Nucleus accumbens (tissue), 56 donors: ENCODE measurements at places on chromosomes 2 and 18.

GRCh38 chr2:34419856-34420255, 820.8 kb upstream of the FAM98A start:
- DNase-seq, result no peak

DNA sequence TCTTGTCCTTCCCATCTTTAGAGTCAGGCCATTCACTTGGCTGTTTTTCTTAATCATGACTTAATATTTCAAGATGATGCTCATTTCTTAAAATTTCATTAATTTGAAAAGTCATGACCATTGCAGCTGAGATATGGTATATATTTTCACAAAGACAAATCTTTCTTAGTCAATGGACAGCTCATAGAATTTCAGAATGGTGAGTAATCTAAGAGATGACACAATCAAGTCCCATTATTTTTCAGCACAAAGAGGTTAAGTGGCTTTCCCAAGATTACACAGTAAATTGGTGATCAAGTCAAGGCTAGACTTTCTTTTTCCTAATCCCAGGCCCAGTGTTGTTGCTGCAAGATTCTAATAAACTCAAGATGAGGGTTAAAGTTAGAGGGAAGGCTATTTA, 34.4 kb upstream of the NT5C1B start:
- DNase-seq, result no peak

GRCh38 chr2:177405029-177405692, 12.6 kb downstream of the AGPS start:
- DNase-seq, result no peak

- no peak for DNase-seq
These were observed 7.5 kb downstream of the MOCOS start for GRCh38 chr18:36194600-36195315.

DNA sequence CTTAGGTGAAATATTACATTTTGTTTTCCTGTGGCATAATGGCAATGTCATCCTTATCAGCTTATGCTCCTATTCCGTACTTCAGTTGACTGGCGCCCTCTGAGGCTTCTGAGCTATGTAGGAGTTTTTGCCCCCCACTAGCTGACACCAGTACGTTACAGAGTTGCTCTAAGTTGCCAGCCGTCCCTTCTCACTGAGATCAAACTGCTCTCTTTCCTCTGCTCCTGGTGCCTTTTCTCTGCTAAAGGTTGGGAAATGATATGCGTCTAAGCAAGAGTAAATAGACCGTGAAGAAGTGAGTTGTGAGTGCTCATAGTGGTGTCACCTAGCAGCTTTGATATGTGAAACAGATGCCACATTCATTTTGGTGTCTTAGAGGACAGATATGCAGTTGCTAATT, 99.2 kb downstream of the RAPGEF4 start:
- DNase-seq, result no peak

DNA sequence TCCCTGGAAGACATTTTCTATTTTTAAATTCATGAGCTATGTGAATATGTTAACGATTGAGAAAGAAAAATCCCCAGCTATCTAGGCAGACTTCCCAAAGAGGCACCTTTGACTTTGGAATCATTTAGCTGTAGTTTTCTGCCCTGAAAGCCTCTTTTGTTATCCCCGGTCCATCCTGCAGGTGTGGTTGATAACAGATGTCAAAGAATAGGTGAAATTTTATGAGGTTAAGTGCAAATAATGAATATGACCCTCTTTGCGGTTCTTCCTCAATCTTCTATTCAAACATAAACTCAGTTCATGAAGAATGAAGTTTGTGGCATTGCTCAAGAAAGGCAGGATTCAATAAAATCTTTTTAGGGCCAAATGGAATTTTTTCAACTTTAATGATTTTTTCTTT, 51.6 kb upstream of the ATP8B1 start:
- DNase-seq, result no peak

DNA sequence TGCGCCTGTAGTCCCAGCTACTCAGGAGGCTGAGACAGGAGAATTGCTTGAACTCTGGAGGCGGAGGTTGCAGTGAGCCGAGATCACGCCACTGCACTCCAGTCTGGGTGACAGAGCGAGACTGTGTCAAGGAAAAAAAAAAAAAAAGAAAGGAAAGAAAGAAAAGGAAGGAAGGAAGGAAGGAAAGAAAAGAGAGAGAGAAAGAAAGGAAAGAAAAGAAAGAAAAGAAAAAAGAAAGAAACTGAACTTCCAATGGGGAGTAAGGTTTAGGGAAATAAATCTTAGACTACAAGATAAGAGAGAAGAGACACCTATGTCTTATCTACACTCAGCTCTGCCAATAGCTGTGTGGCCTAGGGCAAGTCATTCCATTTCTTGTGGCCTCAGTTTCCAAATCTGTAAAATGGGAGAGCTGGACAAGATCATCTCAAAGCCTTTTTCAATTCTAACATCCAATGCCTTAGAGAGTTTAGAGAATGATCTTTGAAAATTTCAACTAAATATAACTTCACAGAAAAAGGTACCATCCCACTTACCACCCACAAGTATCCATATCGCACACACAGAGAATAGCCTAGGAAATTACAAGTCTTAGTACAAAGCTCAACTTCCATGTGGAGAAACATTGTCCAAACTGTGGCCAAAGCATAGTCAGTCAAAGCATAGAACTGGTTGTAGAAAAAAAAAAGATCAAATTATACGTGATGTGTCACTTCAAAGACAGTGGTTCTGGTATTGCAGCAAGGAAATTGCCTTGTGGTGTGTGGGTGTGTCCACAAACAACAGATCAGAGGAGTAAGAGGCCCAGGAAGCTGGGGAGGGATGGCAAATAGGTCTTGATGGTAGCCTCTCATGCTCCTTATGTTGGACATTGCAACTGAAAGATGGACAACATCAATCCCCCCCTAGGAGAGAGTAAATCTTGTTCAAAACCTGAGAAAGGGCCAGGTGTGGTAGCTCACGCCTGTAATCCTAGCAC, 42.4 kb downstream of the SLC14A2 start:
- DNase-seq, result no peak

DNA sequence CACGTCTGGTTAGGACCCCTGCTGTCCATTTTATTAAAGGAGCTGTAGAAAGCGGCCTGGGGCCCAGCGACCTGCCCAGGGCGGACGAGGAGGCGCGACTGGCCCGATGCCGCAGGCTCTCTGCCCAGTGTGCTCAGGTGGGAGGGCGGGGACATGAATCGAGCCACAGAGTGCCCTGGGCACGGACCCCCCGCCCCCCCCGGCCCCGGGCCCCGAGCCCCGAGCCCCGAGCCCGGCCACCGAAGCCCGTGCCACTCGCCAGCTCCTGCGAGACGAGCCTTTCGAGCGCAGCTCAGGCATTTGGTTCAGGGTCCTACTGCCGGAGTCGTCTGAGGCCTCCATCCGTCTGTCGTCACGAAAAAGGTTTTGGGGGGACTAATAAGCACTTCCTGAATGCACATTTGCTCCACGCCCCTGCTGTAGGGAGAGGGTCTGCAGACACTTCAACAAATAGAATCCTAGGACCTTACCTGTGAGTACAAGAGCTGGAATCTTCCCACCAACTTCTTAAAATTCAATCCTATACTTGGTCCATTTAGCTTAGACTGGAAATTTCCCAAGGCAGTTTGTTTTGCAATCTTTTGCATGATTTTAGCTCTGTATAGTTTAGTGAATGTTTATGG, 602 bp upstream of the ADAM17 start:
- DNase-seq, result no peak

DNA sequence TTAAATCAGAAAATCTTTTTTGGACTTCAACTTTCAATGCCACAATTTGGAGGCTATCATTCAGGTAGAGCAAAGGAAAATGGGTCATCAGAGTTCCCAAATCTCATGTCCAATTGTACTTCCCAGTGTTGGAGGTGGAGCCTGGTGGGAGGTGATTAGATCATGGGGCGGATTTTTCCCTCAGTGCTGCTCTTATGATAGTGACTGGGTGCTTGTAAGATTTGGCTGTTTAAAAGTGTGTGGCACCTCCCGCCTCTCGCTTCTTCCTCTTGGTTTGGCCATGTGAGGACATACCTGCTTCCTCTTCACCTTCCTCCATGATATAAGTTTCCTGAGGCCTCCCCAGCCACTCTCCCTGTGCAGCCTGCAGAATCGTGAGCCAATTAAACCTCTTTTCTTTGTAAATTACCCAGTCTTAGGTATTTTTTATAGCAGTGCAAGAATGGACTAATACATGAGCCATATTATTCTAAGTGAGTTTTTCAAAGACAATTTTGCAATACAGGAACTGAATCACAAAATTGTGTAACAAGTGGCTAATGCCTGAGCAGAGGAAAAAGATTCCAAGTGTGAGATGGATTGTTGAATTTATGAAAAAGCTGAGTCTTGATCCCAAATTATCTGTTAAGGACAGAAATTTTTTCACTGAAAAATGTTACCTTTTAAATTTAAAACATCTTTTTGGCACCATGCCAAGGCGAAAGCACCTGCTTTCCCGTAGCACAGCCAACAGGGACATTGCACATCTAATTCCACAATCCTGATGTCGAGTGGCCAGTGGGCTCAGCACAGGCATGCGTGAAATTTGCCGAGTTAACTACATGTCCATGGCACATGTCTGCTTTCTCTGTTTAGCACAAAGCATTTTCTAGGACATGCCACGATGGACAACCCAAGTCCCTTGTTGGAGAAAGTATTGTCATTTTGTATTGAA, 150.9 kb downstream of the COL6A3 start:
- DNase-seq, result no peak

GRCh38 chr2:43408407-43409160, 182.2 kb upstream of the ZFP36L2 start:
- no peak for DNase-seq

DNA sequence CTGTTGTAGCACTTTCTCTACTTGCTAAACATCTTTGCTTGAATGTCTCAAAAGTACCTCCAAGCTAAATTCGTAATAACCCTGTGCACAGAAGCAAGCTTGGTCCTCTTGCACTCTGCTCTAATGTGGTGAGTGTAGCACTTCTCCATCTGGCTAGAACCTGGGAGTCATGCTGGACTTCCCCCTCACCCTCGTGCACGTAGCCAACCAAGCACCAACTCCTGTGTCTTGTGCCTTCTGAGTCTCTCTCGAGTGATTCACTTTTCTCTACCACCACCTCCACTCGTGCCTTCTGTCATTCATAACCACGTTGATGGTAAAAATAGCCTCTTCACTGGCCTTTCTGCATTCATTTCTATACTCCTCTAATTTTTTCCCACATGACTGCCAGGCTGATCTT, 91.9 kb upstream of the KCNE4 start:
- DNase-seq, result no peak

DNA sequence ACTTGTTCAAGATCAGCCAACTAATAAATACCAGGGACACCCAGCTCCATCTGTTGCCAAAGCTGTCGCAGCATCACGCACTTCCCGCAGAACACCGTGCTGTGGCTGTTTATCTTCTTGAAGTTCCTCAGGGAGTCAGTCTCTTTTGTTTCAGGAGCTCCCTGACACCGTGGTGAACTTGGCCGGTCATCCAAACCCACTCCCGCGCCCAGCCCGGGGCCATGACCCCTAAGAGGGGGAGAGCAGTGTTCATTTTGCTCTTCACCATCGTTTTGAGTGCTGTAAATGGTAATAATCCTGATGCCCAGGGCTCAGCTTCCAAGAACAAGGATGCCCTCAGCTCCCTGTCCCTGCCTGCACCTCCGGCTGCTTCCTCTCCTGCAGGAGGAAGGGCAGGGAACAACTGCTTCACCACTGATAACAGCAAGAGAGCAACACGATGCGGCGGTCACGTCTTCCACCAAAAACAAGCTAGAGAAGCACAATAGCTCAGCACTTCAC, 131.4 kb downstream of the SEPTIN10 start:
- DNase-seq, result no peak

GRCh38 chr2:58606799-58607198, 365.7 kb upstream of the FANCL start:
- DNase-seq, result no peak

DNA sequence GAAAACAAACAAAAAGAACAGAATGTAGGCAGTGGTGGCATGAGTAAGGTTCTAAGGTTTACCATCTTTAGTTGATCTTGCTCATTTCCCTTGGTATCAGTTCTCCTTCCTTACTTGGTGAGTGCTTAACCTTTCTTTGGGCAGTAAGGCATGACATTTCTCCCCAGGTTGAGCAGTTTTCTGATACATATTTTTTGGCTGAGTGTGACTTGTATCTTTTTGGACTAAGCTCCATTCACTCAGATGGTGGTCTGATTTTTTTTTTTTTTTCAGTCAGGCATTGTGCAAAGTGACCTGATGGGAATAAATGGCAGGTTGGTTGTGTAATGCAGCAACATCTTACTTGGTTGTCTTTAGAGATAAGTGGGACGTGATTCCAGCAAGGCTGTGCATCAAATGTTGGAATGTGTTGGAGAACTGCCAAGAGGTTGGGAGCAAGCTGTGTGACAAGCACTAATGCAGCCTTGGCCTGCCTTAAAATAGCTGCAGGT, 15.1 kb downstream of the SPTBN1 start:
- DNase-seq, result no peak

DNA sequence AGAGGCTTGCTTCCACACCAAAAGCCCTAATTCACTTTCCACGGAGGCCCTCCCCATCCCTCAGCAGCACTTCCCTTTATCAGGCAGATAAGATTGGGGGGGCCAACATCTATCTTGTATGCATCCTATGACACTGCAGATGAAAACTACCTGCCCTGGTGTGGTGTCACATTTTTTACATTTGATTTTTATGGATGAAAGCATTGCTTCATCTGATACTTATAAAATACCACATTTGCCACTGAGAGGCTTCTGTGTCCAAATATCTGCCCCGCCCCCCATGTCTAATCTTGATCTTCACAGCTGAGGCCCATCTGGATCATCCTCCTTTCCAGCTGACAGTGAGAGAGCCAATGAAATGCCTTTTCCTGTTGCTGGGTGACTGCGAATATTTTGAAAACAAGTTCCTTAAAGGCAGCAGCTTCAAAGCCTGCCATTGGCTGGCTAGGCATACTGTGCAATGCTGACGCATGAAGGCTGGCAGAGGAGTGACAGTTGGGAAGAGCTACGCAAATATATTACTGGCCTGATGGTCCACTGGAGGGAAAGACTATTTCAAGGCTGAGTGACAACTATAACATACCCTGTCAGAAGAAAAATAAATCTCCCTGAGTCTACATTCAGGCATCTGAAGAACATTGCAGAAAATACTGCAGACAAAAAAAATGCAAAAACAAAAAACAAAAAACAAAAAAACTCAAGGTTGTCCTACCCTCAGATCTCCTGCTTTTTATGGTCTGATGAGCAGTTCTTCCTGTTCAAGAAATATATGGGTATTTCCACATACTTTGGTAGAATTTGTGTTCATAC, 318.7 kb downstream of the PDE11A start:
- peak; percentile 22 for DNase-seq
